ENCODE measurements at places on chromosomes 16 and 17.

- no peak for DNase-seq
Measured at GRCh38 chr17:75588596-75589011, 1.0 kb downstream of the MYO15B start.

DNA sequence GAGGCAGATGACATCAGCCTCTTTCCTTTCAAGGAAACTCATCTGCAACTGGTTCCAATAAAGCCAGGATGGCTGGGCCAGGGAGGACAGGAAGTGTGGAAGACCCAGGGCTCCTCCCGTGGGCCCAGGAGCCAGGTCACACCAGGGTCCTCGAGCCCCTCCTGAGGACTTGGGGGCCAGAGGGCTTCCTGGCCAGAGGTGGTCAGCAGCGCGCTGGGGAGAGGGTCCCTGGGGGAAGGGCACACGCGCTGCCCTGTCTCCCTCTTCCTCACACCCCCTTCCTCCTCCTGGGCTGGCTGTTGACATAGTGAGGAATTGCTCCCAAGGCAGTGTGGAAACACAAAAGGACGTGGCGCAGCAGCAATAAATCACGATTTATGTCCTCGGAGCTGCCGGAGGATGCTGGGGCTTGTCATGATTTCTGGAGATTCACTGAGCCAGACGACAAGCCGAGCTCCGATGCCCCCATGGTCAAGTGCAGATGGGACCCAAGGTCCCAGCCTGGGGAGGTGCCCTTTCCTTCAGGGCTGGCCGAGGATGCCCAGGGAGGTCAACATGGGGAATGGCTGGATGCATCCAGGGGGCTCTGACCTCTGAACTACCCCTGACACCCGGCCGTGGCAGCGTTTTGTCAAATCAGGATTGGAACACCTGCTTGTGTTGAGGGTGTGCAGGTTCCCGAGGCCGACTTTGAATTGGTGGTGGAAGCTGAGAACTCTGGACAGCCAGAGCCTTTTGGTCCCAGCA lies 152.6 kb downstream of the IRF8 start:
- DNase-seq: no peak

DNA sequence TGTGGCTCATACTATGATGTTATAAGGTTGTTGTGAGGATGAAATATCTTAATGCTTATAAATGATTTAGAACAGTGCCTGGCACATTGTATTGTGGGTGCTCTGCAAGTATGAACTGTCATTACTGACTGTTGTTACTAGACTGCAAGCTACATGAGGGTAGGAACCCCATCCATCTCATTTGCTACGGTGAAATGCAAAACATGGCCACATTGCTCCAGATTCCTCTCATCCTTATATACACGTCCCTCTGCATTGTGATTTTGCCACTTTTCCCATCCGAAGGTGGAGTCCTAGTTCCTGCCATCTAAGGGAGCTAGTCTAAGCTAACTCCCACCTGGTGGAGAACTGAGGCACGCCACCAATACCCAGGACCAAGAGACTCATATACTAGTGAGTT lies 29.8 kb downstream of the HSBP1 start:
- DNase-seq: no peak

DNA sequence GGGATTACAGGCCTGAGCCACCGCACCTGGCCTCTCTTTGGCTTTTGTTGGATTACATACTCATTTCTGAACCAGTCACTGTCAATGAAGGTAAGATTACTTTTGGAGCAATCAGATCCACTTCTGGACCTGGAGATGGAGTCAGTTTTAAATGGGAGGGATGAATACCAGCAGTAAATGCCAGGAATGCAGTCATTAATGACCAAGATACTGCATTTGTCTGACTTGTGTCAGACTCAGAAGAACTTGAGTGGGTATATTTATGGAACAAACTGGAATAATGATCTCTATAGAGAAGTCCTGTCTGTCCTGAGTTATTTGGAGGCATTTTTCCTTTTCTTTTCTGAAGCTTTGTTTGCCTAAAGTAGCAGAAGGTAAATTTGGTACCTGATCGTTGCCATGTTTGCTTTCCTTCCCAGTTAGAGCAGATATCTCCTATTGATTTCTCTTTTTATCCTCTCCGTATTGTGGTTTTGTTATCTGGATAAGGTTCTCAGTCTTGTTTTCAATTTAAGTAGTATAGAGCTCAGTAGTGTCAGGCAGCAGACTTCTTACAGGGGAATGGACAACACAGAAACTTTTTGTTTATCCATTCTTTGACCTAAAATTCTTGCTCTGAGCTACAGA lies 10.7 kb downstream of the NLK start:
- DNase-seq: no peak

GRCh38 chr17:70535986-70536385 lies 366.7 kb downstream of the KCNJ2 start:
- DNase-seq: no peak

DNA sequence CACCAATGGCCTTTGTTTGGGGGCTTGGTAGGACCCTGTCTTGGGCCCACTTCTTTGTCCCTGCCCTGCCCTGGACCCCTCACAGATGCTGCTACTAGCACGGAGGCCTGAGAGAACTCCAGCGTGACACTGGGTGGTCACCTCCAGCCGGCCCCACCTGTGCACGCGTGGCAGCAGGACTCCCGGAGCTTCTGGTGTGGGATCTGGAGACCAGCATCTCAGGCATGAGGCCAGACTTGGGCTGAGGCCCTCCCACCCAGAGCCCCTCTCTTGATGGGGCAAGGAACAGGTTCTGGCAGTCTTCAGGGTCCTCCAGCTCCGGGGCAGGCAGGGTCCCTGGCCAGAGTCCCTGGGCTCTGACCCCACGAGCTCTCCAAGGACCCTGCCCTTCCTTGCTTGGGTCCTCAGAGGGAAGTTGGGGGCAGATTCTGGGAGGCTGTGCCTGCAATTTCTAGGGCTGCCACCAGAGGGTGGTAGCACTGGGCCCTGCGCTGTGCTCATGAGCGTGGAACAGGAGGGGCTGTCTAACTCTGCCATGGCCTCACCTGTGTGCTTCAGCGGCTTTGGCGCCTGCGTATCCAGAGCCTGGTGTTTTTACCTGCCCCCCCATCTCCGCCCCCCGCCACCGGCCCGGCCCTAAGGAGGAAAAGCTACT lies 3.1 kb upstream of the BAIAP3 start:
- no peak for DNase-seq

GRCh38 chr16:52384378-52384777 lies 162.6 kb downstream of the TOX3 start:
- no peak for DNase-seq

- DNase-seq: no peak
Measured at GRCh38 chr17:73027130-73027741, 65.3 kb downstream of the SLC39A11 start.
